Activated T-cell treated with anti-CD3 and anti-CD28 coated beads, Interleukin-2, amount 50 U/mL, for 72 hours (primary cell): ENCODE measurements at places on chromosomes 7 and 10.

- DNase-seq: no peak
Measured at GRCh38 chr7:39987641-39988347, 37.7 kb downstream of the CDK13 start.

DNA sequence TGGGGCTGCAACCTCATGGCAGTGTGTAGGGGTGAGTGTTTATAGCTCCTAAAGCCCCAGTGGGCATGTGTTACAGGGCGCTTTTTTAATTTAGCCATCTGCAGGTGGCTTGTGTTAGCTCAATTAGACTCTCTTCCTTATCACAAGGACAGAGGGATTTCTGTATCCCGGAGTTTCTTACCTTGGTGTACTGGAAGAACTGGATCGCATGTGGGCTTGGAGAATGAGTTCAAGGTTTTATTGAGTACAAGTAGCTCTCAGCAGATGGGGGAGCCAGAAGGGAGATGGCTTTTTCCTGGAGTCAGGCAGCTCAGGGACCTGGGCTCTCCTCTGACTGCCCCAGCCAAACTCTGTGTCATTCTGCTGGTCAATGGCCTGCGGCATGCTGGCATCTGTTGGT lies 153.5 kb upstream of the C7orf33 start:
- no peak for DNase-seq

- no peak for DNase-seq
Measured at GRCh38 chr10:101064415-101065030, 2.7 kb downstream of the KAZALD1 start.

- no peak for DNase-seq
Measured at GRCh38 chr10:33609546-33609945, 275.1 kb upstream of the NRP1 start.

GRCh38 chr10:4213441-4213840 lies 428.4 kb upstream of the KLF6 start:
- no peak for DNase-seq

DNA sequence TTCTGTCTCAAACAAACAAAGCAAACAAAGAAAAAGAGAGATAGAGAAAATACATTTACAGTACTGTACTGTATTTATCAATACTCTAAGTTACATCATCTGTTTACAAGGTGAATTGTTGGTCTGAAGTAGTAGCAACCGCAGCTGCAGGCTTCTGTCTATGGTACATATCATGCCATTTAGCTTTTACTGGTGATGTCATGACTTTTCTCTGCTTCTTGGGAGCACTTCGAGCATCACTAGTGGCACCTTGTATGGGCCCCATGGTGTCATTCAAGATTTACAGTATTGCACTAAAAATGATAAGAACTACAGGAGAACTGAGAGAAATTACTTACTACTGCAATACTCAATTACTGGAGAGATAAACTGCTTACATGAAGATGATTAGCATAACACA lies 826.9 kb downstream of the CNTNAP2 start:
- no peak for DNase-seq

GRCh38 chr10:33772370-33773252 lies 438.1 kb upstream of the NRP1 start:
- DNase-seq: no peak

DNA sequence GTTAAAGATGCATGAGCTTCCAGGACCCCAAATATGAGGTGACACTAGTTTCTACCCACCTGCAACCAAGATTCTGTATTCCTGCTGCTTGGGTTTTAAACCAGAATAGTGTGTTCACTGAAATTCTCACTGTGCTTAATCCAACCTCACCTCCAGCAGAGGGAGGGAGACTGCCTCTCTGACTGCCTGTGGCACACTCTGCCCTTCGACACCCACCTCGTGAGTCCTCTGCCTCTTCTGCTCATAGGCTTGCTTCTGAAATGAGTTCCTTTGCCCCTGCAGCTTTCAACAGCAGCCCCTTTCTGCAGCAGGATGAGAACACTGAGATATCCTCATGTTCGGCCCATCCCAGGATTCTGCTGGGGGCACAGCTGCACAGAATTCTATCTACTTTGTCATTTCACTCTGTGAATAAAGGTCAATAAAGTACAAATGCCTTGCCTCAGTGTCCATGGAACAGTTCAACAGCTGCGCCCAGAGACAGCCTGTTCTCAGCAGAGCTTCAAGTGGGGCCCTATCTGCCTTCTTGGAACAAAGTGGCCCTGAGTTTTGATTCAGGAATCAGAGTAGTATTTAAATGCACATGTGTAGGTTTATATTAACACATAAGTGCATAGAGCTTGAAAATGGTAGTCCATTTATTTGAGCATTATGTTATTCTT lies 632.5 kb downstream of the TNS3 start:
- DNase-seq: no peak

GRCh38 chr7:118312966-118313365 lies 88.5 kb downstream of the ANKRD7 start:
- DNase-seq: peak; percentile 8

DNA sequence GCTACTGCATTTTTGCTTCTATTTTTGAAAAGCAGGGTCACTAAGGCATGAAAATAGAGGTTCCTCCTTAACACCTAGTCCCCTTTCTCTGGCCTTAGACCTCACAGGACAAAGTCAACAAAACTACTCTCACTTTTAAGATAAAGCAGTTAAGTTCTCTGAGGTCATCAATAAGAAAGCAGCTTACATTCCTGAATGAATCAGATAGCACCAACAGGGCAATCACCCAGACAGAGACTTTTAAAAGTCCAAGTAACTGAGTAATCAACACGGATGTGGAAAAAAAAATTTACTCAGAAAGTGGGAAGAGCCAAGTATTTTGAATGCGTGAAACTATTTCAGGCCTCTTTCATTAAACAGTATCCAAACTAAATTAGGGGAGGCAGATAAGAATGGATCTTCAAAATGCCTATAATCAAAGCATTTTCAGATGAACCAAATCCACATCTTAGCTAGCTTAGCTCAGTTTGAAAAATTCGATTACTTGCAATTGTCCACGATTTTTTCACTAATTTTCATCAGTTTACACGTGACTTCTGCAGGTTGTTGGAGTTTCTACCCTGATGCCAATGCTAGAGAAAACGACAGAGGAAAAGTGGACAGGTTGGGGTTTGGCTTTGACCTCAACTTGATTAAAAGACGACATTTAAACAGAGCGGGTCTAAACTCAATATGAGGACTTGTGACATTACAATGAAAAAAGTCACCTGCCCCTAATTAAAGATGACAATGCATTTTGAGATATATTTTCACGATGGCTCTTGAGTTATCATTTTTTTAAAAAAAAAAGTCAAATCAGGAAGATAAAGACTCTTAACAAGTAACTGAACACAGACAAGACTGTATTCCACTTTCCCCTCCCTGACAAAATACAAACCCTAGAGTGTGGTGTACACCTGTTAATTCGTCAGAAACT lies 1.6 kb downstream of the BEND7 start:
- no peak for DNase-seq

DNA sequence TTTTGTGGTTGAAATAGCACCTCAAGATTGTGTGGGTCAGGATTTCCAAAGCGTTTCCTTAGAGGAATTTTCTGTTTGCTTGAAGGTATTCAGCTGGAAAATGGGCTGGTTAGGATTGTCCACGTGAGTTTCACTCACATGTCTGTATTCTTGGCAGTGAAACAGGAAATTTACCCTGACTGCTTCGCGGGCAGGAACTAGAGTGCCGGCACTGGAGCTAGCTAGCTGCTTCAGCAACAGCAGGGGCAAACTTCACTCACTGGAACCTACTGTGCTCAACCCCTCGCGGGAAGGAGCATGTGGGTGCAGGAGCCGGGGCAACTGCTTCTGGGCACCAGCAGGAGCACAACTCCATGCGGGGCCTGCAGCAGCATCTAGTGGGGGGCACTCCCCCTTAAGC lies 38.0 kb upstream of the RTKN2 start:
- no peak for DNase-seq

GRCh38 chr7:75611557-75612178 lies 119.5 kb downstream of the SPDYE5 start:
- no peak for DNase-seq

DNA sequence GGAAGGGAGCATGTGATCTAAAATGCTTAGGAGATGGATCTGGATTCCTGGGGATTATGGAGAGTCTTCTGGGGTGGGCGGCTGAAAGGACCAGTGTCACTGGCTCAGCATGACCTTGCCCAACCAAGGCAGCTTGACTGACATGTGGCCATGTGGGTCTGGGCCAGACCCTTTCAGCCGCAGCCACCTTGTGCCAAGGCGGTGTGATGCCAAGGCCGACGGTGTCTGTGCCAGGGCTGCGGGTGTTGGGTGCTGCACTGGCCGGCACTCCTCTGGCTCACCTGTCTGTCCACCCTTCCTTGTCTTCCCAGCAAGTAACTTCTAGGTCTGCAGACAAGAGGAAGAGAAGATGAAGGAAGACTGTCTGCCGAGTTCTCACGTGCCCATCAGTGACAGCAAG lies 8.8 kb downstream of the DEPP1 start:
- DNase-seq: no peak

DNA sequence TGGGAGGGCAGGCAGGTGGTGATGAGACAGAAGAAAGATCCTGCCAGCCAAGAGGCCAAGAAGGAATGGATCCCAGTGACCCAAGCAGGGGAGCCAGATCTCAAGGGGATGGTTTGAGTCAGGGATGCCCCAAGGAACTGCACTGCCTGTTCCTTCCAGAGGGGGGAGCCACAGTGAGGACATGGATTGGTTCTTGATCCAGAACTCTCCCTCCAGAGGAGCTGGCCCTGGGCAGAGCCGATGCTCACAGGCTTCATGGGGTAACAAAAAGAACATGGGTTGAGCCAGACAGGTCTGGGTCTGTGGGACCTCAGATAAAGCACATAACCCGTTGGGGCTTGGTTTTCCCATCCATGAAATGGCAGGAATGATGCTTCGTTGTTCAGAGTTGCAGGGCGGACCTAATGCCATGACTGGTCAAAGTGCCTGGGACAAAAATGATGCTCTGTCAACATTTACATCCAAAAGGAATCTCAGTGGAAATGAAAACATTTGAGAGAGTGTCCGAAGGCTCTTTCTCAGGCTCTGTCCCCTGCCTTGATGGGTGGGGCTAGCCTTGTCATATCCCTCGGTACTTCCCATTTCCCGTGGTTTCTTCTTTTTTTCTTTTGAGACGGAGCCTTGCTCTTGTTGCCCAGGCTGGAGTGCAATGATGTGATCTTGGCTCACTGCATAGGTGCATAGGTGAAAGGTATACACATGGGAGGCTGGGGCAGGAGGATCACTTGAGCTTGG lies 4.7 kb upstream of the DENND2A start:
- peak; percentile 28 for DNase-seq

GRCh38 chr10:34281661-34282582 lies 533.2 kb downstream of the PARD3 start:
- DNase-seq: no peak

DNA sequence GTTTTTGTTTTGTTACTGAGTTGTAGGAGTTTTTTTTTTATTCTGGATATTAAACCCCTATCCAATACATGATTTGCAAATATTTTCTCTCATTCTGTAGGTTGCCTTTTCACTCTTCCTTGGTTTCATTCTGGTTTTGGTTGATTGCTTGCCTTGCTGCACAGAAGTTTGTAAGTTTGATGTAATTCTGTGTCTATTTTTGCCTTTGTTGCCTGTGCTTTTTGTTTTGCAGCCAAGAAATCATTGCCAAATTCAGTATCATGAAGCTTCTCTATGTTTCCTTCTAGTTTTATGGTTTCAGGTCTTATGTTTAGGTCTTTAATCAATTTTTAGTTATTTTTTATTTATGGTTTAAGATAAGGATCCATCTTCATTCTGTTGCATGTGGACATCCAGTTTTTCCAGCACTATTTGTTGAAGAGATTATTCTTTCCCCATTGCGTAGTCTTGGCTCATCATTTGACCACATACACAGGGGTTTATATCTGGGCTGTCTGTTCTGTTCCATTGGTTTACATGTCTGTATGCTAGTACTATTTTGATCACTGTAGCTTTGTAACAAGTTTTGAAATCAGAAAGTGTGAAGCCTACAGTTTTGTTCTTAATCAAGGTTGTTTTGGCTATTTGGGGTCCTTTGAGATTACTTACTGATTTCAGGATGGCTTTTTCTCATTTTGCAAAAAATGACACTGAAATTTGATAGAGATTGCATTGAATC lies 26.4 kb downstream of the BMPR1A start:
- no peak for DNase-seq

- DNase-seq: no peak
Measured at GRCh38 chr10:113300617-113301016, 252.2 kb upstream of the HABP2 start.

DNA sequence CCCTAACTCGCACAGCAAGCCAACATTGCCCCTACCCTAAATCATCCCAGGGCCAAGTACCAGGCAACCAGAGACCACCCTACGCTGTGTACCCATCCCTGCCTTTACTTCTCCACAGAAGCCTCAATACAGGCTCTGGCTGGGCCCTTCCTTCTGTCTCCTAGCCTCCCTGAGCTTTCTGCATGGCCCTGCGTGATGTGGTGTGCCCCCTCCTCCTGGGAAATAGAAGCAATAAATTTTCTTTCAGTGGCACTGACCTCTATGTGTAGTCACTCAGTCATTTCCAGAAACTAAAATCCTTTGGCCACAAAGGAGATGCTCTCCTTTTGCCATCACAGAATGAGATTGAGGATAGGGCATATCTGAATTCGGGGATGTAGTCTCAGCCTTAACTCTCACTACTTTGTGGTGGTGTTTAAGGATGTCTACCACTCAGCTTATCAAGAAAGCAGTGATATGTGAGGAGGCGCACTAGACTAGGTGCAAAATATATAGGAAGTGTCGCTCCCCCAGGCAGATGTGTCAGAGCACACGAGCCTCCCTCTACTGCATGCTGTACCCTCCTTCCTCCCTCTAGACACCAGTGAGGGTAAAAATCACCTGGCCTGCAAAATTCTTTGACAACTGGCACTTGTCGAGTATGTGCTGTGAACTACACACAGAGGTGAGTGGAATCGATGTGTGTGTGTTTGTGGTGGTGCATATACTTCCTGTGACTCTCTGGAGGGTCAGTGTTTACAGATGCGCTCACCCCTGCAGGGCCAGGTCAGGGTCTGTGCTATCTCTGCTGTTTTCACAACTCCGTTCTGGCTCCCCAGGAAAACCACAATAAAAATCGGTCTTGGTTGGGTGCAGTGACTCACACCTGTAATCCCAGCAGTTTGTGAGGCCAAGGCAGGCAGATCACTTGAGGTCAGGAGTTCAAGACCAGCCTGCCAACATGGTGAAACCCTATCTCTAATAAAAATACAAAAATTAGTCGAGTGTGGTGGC lies 825.9 kb upstream of the IGFBP3 start:
- no peak for DNase-seq

GRCh38 chr7:41027428-41028115 lies 675.3 kb downstream of the INHBA start:
- DNase-seq: no peak

DNA sequence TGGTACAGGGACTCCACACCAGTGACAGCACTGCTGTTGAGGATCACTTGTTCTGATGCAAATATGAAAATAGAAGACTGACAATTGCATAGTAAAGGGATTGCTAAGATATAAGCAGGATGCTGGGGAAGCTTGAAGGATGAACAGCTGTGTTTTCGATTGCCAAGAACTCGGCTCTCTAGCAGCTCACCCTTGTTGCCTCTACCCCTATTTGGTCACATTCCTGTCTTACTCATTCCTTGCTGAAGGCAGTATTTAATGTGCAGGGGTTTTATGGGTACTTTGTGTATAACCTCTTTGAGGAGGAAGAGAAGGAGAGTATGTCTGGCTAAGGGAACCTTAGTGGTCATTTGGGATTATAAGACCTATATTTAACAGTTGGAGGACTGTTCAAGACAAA lies 218.8 kb downstream of the AUTS2 start:
- no peak for DNase-seq
